Kidney tubule cell (primary cell): ENCODE measurements at places on chromosomes 6 and 20.

- DNase-seq = peak; percentile 11
These were observed 28.0 kb upstream of the TULP4 start for GRCh38 chr6:158284007-158284875.

GRCh38 chr6:104087765-104088164 is 772.0 kb downstream of the HACE1 start:
- DNase-seq = no peak

GRCh38 chr20:36352843-36353553 is 46.9 kb downstream of the DLGAP4 start:
- DNase-seq = no peak

GRCh38 chr6:14922706-14923460 is 323.0 kb upstream of the JARID2 start:
- no peak for DNase-seq

GRCh38 chr6:98382246-98382645 is 452.1 kb upstream of the POU3F2 start:
- DNase-seq = no peak

GRCh38 chr6:91141346-91141745 is 554.5 kb upstream of the MAP3K7 start:
- DNase-seq = no peak

DNA sequence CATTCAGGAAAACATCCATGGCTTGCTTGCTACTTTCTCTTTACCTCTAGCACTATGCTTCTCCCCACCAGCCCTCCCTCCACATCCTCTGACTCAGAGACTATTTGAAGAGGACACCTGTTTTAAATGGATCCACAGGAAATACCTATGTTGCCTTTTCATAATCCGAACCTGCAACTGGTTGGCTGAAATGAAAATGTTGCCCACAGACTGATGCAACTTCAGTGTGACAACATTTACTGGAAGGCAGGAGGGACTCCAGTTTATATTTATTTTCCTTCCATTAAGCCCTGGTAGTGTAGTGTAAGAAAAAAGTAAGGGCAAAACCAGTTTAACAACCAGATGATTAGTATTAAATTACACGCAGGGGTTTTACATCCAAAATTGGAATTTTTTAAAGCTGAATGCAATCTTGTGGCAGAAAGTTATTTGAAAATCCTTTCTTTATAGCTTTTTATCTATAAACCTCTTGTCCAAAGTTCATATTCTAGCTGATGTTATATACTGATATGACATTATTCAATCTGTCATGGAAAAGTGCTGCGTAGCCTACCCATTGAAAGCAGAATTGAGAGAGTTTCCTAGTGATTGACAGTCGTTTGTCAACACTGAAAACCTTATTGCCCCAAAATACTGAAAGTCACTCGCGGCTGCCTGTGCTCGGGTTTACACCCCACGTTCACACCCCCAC is 881 bp upstream of the AIG1 start:
- DNase-seq = peak; percentile 95

- DNase-seq = no peak
These were observed 70.6 kb downstream of the COL21A1 start for GRCh38 chr6:56176741-56177140.

GRCh38 chr20:48098099-48098498 is 312.8 kb upstream of the SULF2 start:
- no peak for DNase-seq

DNA sequence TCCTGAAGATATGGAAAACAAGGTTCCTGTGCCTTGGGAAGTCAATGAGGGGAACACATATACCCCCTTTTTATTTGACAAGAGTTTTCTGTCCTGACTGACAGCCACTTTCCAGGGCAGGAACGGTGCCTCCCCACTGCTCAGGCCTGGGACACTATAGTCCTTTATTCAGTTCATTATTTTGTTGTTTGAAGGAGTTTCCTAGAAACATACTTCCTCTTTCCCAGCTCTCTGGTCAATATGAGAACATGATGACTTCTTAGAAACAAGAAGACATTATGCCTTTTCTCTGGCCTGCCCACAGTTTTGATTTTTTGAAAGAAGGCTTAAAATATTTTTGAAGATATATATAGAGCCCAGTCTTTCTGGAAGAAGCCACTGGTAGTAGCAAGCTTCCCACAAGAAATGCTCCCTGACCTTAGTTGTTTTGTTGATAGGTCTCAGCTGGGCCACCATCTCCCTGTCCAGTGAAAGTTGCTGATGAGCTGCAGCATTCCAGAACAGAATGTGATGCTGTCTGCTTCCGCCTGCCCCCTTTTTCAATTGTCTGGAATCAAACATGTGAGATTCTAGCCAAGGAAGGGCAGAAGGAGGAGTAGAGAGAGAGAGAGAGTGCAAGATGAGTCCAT is 350.0 kb upstream of the PRND start:
- DNase-seq = no peak

DNA sequence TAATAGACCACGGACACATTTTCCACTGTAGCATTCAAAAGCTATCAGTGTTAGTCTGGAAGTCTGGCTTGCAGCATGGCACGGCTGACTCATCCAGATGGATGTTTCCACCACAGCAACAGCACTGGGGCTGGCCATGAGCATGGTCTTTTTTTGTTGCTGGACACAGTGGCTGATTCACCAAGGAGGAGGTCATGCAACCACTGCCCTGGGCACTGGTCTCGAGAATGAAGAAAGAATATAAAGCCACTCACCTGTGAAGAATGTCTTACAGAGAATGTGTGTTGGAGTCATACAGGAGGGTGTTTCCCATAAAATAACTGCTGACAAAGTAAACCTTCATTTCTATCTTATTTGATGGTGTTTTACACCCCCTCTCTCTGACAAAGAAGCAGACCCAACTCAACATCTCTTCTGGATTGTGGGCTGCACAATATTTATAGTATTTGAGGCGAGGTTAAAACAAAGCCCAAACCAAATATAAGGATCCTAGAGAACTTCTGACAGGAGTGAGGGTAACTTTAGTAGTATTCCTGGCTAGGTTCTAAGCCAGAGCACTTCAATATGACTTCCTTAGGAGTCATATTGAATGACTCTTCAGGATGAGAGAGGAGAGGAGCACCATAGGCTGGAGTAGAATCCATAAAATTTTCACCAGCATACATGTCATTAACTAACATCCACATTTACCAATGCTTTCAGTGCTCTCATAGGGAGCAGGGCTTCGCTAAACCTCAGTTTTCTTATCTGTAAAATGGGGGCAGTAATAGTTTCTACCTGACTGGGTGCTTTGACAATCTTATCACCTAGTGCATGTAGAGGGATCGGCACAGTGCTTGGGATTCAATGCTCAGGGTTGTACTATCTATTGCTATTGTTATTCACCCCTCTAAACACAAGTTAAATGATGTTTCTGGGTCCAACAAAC is 121.4 kb downstream of the KIF13A start:
- DNase-seq = peak; percentile 100

DNA sequence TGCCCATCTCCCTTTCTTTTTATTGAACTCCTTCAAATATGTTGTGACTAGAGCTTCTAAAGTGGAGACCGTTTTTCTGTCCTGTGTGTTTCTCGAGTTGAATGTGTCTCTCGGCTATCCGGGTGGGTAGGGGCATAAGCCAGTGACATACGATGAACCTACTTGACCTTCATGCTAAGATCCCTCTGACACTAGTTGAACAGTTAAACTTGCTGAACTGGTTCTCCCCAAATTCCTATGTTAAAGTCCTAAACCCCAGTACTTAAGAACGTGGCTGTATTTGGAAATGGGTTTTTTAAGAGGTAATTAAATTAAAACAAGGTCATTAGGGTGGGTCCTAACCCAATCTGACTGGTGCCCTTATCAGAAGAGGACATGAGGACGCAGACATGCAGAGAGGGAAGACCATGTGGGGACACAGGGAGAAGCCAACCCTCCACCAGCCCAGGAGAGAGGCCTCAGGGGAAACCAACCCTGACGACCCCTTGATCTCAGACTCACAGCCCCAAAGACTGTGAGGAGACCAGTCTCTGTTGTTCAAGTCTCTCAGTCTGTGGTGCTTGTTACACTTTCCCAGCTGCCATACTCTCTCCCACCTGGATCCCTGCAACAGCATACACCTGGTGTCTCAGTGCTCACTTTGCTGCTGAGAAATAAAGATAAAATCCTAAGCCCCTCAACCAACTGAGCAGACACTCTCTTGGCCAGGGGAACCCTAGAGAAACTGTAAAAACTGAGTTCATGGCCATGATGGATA is 208.4 kb downstream of the MYLK4 start:
- DNase-seq = no peak

DNA sequence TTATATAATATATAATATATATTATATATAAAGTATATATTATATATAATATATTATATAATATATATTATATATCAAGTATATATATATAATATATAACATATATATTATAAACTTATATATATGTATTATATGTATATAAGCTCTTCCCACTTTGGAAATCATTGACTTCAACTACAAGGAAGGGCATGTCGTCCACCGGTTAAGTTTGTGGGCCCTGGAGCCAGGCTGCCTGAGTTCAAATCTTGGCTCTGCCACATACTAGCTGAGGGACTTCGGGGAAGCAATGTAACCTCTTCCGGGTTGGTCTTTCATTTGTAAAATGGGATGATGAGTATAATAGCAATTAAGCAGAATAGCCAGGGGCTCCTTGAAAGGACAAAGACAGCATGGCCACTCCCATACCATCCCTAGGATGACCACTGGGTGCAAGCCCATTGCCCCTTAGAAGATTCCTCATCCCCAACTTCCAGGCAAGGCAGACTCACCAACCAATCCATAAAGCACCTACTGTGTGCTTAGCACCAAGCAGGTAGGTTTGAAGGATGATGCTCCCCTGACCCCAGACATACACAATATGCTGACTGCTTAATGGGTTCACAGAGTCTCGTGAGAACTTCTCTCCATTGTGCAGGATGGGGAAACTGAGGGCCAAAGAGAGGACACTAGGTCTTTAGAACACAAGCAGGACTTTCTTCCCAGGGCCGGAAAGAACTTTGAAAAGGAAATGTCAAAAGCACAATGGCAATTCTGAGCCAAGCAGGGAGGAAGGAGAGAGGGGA is 163.2 kb downstream of the MRPL14 start:
- no peak for DNase-seq

DNA sequence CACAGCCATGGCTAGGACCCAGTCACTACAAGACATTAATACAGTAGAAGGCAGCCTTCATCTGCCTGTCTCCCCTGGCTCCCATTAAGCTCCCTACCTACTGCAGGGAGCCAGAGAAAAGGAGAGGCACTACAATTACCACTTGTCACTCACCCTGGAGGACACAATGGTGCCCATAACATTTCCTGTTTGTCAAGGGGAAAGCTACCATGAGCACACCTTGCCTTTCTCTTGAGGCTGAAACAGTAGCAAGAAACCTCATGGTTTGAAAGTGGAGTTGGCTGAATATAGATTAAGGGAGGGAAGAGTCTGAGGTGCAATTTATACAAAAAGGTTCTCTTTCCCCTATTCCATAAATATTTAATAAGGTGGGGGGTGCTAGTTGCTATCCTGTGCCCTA is 27.9 kb downstream of the STK38 start:
- no peak for DNase-seq

- DNase-seq = no peak
These were observed 81.4 kb downstream of the LAMA2 start for GRCh38 chr6:128964233-128964755.

DNA sequence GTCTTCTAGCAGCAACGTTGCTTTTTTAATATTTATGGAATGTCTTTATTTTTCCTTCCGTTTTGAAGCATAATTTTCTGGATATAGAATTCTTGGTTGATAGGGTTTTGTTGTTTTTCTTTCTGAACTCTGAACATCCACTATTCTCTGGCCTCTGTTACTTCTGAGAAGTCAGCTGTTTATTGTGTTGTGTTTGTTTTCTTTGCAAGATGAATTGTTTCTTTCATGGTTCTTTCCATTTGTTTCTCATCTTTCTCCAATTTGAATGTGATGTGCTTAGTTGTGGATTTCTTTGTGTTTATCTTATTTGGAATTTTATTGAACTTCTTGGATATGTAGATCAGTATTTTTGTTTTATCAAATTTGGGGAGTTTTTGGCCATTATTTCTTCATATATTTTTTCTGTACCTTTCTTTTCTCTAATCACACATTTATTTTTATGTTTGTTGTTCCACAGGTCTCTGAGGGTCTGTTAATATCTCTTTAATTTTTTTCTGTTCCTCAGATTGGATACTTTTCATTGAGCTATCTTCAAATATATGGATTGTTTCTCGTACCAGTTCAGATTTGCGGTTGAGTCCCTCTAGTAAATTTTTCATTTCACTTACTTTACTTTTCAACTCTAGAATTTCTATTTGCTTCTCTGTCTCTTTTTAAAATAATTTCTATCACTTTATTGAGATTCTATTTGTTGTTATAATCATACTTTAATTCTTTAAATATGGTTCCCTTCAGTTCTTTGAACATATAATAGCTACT is 18.0 kb downstream of the HIVEP1 start:
- DNase-seq = no peak

DNA sequence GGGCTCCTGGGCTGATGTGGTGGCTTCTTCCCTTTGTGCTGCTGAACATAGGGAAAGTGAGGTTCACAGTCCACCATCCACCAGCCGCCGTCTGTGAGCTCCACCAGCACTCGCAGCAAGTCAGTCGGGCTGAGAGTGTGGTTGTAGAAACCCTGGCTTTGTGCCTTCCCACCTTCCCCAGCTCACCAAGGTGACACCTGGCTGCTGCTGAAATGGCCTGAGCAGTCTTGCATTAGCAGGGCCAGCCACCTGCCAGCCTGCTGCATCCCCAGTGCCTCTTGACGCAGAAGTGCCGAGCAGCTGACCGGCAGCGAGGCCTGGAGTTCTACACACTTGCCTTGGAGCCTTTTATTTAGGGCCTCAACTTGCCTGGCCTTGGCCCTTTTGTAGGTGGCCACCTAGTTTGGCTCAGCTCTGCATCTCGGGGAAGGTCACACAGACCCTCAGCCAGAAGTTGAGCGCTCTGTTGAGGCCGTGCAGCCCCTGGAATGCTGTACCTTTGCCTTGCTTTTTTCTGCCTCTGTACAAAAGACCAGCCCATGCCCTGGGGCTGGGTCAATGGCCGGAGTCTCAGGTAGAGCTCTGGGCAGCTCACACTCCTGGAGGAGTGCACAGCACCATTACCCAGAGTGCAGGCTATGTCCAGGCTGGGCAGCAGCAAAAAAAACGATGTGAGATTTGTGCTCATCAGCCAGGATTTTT is 76.5 kb downstream of the PTPN1 start:
- DNase-seq = no peak

DNA sequence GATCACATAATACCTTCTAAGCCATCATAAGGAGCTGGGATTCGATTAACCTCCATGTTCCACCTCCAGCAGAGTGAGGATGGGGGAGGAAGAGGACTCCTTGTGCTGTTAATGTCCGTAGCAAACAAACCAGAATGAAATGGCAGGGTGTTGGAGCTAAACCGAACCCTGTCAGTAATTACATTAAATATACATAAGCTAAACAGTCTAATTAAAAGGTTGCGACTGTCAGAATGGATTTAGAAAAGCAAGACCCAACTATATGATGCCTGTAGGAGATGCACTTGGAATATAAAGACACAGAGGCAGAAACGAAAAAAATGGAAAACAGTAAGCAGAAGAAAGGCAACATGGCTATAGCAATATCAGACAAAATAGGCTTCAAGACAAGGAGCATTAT is 13.2 kb downstream of the PREX1 start:
- no peak for DNase-seq

- peak; percentile 63 for DNase-seq
These were observed 110.0 kb upstream of the KCNK16 start for GRCh38 chr6:39432330-39433025.

GRCh38 chr6:113564371-113565171 is 292.6 kb upstream of the MARCKS start:
- peak; percentile 41 for DNase-seq
